ENCODE measurements at places on chromosomes 4 and X.

GRCh38 chr4:145182222-145182621 lies 1.8 kb upstream of the OTUD4 start:
- DNase-seq: peak; percentile 62

GRCh38 chrX:18721683-18722499 lies 14.4 kb downstream of the PPEF1 start:
- DNase-seq: no peak

GRCh38 chr4:7516096-7516772 lies 81.5 kb upstream of the PSAPL1 start:
- DNase-seq: no peak

DNA sequence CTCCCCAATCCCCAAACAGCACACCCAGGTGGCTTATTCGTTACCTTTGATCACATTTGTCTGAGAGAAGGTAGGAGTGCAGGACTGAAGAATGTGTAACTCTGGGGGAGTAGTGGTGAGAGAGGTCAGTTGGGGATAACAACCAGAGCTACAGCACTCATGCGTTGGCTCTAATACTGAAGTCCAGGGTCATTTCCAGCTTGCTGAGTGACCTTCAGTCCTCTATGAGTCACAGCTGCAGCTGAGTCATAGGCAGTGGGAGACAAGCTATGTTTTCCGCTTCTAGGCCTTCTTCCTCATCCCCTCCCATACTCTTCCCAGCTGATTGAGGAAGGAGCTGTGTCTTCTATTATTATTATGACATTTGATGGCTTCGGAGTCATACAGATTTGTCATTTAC lies 31.6 kb upstream of the CT47C1 start:
- DNase-seq: no peak

DNA sequence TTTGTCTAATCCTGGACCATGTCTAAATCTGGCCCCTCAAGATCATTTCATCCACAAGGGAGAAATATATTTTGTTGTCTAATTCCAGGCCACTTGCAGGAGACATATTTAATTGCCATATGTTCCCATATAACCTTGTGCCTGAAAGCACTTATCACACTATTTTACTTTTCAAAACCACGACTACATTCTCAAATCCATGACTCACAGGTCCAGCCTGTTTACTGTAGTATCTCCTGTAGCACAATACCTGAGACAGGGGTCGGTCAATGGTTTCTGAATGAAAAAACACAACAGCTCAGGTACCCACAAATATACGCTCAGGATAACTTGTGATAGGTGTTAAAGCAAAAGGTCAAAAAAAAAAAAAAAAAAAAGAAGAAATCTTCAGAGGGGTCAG lies 60.9 kb downstream of the SEC24D start:
- no peak for DNase-seq

DNA sequence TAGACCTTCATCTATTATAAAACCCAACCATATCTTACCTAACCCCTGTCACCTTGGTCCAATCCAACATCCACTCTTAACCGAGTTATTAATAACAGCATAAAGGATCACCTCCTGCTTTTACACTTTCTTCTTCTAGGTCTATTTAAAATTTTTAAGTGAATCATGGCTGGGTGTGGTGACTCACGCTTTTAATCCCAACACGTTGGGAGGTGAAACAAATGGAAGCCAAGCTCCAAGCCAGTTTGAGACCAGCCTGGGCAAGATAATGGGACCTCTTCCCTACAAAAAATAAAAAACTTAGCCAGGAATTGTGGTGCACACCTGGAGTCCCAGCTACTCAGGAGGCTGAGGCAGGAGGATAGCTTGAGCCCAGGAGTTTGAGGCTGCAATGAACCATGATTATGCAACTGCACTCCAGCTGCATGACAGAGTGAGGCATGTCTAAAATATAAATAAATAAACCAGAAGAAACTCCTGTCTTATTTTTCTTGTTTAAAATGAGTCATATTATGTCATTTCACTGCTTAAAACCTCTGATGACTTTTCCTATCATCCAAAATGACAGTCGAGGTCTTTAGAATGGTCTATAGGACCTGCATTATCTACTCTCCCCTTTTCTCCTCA lies 188.4 kb downstream of the GASK1B start:
- DNase-seq: no peak

GRCh38 chr4:16227462-16227868 lies 1.2 kb upstream of the TAPT1 start:
- DNase-seq: peak; percentile 24

- DNase-seq: no peak
These were observed 549.0 kb upstream of the GRID2 start for GRCh38 chr4:91754716-91755115.

GRCh38 chrX:40267334-40268187 lies 169.8 kb upstream of the BCOR start:
- DNase-seq: peak; percentile 51

DNA sequence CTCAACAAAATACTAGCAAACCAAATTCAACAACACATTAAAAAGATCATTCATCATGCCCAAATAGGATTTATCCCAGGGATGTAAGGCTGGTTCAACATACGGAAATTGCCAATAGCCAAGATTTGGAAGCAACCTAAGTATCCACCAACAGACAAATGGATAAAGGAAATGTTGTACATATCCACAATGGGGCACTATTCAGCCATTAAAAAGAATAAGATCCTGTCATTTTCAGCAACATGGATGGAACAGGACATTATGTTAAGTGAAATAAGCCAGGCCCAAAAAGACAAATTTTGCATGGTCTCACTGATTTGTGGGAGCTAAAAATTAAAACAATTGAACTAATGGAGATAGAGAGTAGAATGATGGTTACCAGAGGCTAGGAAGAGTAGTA lies 82.0 kb upstream of the FAM241A start:
- no peak for DNase-seq

DNA sequence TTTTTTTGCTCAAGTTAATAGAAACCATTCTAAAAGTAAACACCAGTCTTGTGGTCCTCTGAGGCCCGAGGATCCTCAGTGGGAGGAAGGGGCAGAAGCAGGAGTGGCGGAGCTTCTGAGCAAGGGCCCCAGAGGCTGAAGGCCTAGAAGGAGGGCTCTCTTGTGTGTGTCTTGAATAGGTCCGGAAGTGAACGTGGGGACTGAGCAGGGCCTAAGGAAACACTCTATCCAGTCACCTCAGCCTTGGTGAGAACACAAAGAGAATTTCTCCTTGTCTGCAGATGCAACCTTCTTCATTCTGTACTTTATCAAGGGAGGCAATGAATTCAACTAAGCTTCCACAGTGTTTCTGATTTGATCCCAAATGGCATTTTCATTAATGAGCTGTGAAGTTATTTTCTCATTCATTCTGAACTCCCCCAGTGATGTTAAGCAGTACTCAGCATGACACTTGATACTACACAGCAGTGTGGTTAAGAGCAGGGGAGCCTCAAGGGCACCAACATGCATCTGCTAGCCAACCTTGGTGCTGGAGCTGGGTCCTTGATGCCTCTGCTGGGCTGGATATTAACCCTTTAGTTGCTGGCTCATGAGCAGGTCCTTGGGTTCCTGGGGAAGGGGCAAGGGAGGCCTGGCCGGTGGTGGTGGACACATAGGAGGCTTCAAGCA lies 64.7 kb downstream of the RBM47 start:
- DNase-seq: peak; percentile 65

- no peak for DNase-seq
These were observed 88.7 kb downstream of the TNIP2 start for GRCh38 chr4:2667428-2667827.

Measured in GM12865 (cell line).